ENCODE measurements at places on chromosomes 4 and X. TPM values are rescaled to one million over a fixed set of nuclear protein-coding genes. Genes with fewer than 3 reads are reported as not detected.

The CCDC110 gene
- total RNA-seq, result 0.39 TPM

The HUWE1 gene
- total RNA-seq, result 149 TPM

The TLR7 gene
- under 0.01 TPM for total RNA-seq

The FGF5 gene
- total RNA-seq, result not detected

The RS1 gene
- total RNA-seq, result not detected

The NUP62CL gene
- total RNA-seq, result 0.79 TPM

The PDLIM5 gene
- total RNA-seq, result 203 TPM

The GPRASP2 gene
- total RNA-seq, result 8.0 TPM

The TCEAL3 gene
- total RNA-seq, result 45.9 TPM

Data from placental epithelial cell (primary cell).